ENCODE measurements at places on chromosomes 7 and 10.

- DNase-seq = no peak
These were observed 238.7 kb downstream of the CDK14 start for GRCh38 chr7:90834771-90835170.

GRCh38 chr10:88439932-88440331, 143.2 kb downstream of the RNLS start:
- DNase-seq = no peak

GRCh38 chr7:134622303-134622995, 24.2 kb upstream of the BPGM start:
- DNase-seq = no peak

GRCh38 chr10:17622061-17622460, 4.9 kb upstream of the HACD1 start:
- no peak for DNase-seq

DNA sequence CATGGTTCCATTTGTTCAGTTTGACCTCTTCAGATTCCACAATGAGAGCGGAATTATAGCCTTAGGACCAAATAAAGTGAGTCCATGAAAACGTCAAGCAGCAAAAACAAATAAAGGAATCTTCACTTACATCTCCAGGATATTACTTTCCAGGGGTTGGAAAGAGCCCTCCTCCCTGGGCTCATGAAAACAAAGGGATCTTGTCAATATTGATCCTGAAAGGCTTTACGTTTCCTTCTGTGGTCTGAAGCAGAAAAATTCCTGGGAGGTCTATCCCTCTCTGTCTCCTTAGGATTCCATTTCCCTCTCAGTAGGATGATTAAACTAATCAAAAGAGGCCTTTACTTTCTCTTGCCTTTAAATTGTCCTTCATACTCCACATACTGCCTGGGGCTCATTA, 293.5 kb downstream of the GPAM start:
- no peak for DNase-seq

DNA sequence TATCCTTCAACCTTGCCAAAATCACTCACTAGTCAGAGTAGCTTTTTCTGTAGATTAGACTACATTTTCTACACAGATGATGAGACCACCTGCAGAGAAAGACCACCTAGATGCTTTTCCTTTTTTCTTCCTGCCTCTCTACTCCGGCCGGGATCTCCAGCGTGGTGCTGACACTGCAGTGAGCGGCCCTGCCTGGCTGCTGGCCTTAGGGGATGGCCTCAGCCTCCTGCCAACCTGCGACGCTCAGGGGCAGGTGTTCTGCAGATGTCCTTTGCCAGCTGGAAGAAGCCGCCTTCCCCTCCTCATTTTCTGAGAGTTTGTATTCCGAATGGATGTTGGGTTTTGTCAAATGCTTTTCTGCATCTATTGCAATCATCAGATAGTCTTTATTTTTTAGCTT, 43.5 kb upstream of the NKX6-2 start:
- DNase-seq = no peak

GRCh38 chr10:113293167-113293566, 259.7 kb upstream of the HABP2 start:
- no peak for DNase-seq

GRCh38 chr7:146370171-146370570, 253.6 kb downstream of the CNTNAP2 start:
- DNase-seq = no peak

- no peak for DNase-seq
These were observed 2.4 kb downstream of the ZNF488 start for GRCh38 chr10:47381427-47382379.

- no peak for DNase-seq
These were observed 1094.0 kb upstream of the LRRN3 start for GRCh38 chr7:109996927-109997326.

- no peak for DNase-seq
These were observed 980.1 kb downstream of the KCNMA1 start for GRCh38 chr10:76657337-76658012.

- DNase-seq = no peak
These were observed 25.2 kb upstream of the VAX1 start for GRCh38 chr10:117163061-117163953.

GRCh38 chr10:119644205-119644814, 6.9 kb upstream of the BAG3 start:
- DNase-seq = no peak

- peak; percentile 24 for DNase-seq
These were observed 65.8 kb upstream of the PRSS58 start for GRCh38 chr7:142323706-142324105.

GRCh38 chr10:79058899-79059841, 9.6 kb upstream of the ZMIZ1 start:
- no peak for DNase-seq

DNA sequence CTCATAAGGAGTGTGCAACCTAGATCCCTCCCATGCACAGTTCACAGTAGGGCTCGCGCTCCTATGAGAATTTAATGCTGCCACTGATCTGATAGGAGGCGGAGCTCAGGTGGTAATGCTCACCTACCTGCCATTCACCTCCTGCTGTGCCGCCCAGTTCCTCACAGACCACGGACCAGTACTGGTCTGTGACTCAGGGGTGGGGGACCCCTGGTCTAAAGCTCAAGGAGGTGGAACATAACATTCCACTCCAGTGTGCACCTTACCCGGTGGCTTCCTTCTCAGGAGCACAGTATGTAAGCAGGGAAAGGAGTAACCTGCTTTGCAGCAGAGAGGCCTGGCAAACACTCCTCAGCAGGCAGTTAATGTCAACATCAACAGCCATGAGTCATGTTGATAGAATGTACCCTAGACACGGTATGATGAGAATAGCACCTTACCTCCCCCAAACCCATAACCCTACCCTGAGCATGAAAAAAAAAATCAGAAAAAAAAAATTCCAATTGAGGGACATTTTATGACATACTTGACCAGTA, 273.5 kb downstream of the FGFR2 start:
- DNase-seq = no peak

DNA sequence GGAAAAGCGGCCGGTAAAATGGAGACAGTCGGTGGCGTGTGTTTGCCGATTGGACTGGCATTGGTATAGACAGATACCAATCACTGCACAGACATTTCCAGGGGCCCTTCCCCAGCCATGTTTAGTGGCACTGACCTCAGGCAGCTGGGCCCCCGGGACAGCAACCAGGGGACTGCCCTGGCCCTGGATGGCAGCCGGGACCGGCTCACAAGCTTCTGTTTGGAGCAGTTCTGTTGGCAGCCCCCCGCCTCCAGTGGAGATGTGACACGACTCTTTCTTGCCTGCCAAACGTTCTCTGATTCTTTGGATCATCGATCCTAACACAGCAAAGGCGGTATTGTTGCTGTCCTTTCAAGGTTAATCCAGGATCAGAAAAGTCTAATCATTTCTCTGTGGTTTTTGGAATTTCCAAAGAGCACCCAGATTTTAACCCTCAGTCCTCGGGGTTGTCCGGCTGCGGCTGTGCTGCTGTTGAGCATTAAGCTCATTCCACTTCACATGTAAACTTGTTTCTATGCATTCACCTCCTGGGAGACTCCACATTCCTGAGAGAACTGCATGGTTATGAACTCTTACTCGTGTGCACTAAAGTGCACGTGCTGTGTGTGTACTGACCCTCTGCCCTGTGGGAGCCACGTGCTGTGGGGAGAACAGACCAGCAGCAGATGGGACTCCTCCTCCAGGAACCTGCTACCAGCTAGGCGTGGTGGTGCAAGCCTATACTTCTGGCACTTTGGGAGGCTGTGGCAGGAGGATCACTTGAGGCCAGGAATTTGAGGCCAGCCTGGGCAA, 46.0 kb downstream of the FOXK1 start:
- no peak for DNase-seq
